ENCODE measurements at places on chromosomes 11 and 22.
A peak's percentile ranks its signal among the peaks of the same experiment; 100 is the strongest.

DNA sequence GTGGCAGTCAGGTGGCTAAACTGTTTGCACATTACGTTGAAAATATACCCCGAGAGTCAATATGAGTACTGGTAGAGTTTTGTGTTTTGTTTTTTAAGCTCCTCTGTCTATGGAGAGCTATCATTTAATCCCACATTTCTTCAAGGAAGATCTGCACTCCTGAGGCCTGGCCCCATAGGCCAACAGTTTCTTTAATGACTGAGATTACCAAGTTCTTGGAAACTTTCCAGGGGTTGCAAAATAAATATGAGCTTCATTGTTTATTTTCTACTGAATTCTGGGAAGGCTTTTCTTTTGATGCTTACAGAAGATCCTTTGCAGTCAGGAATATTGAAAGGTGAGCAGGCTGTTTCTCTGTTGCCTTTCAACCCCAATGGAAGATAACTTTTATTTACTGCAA, 452.0 kb downstream of the JRKL start:
- no peak for DNase-seq

DNA sequence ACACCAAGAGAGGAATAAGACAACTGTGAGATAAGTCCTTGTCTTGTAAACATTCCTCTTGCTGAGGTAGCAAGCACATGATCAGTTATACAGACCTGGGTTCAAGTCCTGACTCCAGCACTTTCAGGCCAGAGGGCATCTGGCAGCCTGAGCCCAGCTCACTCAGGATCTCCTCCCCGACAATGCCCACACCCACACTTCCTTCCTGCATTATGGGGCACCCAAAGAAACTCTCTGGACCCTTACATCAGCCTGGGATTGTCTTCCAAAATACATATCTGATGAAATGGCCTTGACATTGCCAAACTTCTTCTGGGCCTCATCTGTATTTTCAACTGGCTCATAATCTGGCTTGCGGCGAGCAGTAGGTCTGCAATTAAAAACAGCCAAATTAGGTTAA, 48.6 kb downstream of the ARFGAP3 start:
- DNase-seq, result no peak

DNA sequence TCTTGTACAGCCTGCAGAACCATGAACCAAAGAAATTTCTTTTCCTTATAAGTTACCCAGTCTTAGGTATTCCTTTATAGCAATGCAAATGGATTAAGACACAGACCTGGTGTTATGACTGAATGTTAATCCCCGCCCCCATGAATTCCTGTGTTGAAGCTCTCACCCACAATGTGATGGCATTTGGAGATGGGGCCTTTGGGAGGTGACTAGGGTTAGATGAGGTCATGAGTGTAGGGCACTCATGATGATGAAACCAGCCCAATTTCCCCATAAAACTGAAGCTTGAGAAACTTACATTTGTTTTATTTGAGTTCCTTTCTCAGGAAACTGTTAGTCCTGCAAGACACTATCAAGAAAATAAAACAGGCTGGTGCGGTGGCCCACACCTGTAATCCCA, 115.8 kb upstream of the THY1 start:
- DNase-seq, result no peak

- DNase-seq, result no peak
Observed at GRCh38 chr11:125489166-125489565, 6.9 kb downstream of the FEZ1 start.

DNA sequence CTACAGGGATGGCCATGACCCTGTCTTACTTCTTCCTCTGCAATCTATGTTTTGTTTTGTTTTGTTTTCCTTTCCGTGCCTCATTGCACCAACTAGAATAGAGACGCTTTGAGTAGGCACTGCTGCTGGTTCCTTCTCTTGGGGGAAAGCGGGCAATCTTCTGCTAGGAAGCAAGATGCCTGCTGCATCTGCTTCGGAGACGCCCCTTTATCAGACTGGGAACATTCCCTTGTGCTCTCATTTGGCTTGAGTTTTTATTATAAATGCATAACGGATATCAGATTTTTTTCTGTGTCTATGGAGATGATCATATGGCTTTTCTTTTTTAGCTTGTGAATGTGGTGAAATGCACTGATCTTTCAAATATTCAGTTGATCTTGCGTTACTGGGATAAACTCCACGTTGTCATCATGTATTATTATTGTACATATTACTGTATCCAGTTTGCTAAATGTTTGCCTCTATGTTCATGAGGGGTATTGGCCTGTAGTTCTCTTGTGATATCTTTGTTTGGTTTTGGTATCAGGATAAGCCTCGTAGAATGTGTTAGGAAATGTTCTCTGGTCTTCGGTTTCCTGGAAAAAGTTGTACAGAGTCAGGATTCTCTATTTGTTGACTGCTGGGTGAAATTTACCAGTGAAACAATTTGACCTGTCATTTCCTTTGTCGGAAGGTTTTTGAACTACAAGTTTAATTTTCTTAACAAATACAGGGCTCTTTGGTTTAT, 23.4 kb upstream of the KRTAP5-6 start:
- no peak for DNase-seq

- DNase-seq, result no peak
Observed at GRCh38 chr11:16999116-16999515, 15.1 kb downstream of the PLEKHA7 start.

DNA sequence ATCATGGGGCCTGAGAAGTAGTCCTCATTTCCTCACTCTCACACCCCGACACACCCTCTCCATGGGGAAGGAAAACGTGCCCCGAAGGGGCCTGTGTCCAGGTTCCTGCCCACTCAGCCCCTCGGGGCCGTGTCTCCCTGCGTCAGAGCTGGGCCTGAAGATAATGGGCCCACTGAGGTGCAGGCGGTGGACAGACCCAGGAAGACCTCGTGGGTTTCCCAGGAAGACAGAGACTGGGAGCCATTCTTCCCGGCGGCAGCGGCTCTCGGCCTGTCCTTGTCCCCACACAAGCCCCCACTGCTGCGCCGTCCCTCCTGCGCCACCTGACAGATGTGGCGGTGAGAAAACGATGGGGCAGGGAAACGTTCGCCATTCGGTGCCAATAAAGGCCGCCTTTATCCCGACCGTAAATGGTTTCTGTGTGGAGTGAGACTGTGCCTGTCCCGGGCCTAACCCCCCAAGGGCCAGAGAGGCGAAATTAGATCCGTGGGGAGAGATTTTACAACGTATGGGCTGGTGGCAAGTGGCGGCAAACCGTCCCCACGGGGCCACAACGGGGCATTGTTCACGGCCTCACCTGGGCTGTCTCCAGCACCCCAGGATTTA, 89.0 kb downstream of the CDKN1C start:
- no peak for DNase-seq

DNA sequence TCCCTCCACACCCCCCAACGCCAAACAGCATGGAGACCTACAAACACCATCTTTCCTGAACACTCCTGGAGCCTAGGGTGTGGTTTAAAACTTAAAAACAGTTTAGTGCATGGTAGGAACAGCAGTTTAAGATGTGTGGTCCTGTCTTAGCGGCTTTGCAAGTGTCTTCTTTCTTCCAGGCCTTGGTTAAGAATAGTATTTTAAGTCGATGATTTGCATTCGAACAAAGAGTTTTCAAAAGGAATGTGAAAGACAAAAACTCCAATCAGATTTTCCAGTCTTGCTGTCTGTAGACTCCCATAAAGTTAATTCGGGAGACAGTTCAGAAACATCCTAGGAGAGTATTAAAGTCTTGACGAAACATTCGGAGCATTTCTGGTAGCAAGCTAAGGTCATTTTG, 3.7 kb downstream of the FGF4 start:
- DNase-seq, result no peak

GRCh38 chr22:17775781-17776465, 1.7 kb upstream of the BID start:
- no peak for DNase-seq

GRCh38 chr22:44648821-44649565, 53.0 kb upstream of the PRR5 start:
- DNase-seq, result no peak

DNA sequence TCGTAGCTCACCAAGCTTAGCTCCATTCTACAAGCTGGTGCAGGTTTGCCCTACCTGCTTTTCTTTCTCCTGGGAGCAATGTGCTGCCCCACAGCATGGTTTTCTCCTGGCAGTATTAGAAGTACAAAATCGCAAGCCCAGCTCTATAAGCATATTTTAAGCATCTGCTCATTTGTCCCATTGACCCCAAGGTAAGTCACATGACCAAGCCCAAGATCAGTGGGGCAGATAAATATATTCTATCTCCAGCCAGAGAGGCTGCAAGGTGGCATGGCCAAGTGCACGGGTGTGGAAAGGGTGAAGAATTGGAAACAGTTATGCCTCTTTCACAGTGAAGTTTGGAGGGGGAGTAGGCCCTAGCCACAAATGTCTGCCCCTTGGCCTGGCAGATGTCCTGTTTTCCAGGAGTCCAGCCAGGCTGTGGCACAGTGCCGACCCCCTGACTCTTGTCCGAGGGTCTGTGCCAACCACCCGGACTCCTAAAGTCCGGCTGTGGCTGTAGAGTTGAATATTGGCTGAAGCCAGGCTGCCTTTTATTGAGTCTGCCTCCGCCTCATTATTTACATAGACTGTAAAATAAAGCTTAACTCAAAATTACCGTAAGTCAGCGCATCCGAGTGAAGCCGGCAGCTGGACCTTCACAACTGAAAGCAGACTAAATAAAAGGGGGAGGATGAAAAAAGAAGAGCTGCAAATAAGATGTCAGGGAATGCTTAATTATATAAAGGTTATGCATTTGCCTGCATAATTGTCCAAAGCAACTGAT, 165.7 kb downstream of the COMMD9 start:
- peak; percentile 73 for DNase-seq

GRCh38 chr22:32411402-32411801, 645 bp downstream of the RTCB start:
- DNase-seq, result no peak

DNA sequence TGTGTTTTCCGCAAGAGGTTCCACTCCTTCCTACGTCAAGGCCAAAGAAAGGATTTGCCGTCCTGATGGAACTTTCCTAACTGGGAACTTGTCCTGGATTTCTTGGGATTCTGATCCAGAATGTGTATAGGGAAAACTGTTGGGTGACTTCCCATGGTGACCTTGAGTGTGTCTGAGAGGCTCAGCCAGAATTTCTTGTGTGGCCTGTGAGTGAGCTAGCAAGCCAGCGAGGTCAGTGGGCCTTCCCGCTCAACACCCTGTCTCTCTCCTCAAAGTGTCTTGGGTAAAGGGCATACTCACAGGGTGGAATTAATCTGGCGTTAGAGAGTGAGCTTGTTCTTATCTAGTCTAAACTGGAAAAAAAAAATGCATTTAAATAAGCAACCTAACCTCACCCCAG, 20.4 kb downstream of the ZNRF3 start:
- DNase-seq, result no peak

DNA sequence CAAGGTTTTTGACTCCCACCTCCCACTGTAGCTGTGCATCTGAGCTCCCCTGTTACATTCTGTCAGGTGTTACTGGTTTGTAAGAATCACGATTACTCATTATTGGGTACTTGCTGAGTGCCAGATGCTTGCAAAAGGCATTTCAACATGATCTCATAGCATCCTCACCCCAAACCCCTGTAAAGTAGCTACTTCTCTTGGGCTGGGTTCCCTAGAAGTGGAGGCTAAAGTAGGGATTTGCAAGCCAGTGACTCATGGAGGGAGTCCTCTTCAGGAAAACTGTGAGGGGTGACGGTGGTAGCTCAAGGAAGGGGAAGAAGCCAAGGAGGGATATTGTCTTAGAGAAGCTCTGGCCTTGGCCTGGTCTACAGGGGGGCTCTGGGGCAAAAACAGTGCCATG, 78.6 kb downstream of the TIMP3 start:
- no peak for DNase-seq

- no peak for DNase-seq
Observed at GRCh38 chr11:70883973-70884623, 368.3 kb downstream of the SHANK2 start.

GRCh38 chr11:125955856-125956255, 10.0 kb downstream of the VSIG10L2 start:
- no peak for DNase-seq

GRCh38 chr11:11022125-11022730, 164.4 kb upstream of the ZBED5 start:
- peak; percentile 20 for DNase-seq

DNA sequence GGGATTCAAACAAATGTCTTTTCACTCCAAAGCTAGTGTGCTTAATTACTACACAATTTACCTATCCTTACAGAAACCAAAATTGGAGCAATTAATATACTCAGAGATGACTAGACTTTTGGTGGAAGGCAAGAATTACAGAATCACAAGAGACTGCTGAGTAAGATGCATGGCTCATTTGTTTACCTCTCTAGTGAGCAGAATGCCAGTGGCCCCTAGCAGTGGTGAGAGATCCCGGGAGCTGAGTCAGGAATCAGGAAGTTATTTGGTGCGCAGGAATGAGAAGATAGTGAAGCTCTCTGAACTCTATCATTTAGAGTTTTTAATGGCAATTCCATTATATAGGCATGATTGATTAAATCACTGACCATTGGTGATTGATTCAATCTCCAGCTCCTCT, 188.9 kb upstream of the SESN3 start:
- no peak for DNase-seq

DNA sequence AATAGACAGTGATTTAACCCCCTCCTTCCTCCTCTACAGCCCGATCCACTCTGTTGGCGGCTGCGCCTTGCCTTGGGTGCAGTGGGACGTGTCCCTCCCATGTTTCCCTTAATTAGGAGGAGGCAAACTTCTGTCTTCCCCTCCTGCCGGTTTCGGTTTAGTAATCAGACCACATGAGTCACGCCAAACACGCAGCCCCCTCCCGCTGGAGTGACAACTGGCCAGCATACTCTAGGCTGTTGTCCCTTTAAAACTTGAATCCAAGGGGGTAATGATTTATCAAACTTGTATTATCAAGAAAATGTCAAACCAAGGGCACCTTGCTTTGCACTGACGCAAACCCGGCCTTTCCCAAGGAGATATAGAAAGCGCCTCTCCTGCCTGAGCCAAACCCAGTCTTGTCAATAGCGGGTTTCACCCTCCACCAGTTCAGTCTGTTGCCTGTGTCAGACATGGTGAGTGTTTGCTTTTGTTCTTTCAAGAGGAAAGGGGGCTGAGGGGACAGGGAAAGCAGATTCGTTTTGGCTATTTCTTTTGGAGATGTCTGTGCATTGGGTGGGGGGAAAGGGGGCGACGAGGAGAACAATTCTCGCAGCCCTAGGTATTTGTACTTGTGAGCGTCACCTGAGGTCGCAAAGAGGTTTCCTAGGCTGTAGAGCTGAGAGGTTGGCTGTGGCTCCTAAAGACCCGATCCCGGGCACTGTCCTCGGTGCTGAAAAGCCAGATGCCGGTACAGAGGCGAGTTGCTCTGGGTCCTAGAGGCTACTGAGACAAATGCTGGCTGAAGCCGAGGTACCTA, at the start of gene SLC6A5:
Gene SLC6A5, plus strand, starts transcription at position 388 of the 799 bp plus-strand sequence. Its CDS starts 65 bp downstream, at position 453.
- no peak for DNase-seq

GRCh38 chr22:17569971-17570511, 6.7 kb downstream of the SLC25A18 start:
- DNase-seq, result peak; percentile 72

- DNase-seq, result no peak
Observed at GRCh38 chr11:116901211-116901610, 63.8 kb upstream of the APOA1 start.

DNA sequence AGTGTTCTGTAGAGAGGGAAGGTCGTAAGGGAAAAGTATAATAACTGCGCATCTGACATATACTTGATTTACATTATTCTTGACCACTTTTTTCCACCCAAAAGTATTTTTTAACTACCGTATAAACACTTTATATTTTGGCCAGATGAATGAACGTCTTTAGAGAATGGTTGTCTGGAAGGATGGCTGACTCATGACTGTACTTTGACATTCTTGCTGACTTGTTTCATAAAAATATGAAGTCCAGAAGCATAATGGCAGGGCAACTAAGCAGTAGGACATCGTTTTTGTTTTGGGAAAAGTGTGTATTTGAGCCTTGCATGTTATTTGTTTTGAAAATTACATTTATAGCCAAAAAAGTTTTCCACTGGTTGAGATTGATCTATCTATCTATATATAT, 110.0 kb downstream of the OSBP2 start:
- DNase-seq, result no peak

GRCh38 chr22:25840167-25840566, 98.2 kb downstream of the MYO18B start:
- DNase-seq, result no peak

Data from globus pallidus (tissue), 1 donor.